GM06990 (cell line): ENCODE measurements at places on chromosomes 1 and 21.
A peak's percentile ranks its signal among the peaks of the same experiment; 100 is the strongest.

DNA sequence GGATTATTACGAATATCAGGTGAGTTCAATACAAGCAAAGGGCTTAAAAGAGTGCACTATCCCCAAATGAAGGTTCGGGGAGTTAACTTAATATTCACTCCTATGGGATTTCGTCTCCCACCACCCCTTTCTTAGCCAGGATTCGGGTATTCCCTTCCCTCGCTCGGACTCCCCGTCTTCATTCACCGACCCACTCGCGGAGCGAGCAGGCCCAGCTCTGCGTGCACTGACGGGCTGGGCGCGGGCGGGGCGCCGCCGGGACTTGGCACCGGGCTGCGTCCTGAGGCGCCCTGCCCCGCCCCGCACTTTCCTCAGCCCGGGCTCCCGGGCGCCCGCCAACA, 7.7 kb upstream of the MPZL1 start:
- no peak for DNase-seq

DNA sequence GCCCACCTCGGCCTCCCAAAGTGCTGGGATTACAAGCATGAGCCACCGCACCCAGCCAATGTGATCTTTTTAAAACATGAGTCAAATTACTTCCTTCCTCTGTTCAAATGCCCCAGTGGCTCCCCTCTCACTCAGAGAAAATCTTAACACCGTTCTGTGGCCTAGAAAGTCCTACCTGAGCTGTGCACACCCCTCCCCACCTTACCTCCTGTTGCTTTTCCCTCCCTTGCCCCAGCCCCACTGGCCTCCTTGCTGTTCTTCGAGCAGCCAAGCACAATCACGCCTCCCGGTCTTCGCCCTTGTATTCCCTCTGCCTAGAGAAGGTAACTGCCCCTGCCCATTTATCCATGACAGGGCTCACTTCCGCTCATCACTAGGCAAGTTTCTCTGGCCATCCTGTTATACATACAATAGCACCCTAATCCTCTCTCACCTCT, 62.6 kb upstream of the RPL11 start:
- DNase-seq: peak; percentile 74

DNA sequence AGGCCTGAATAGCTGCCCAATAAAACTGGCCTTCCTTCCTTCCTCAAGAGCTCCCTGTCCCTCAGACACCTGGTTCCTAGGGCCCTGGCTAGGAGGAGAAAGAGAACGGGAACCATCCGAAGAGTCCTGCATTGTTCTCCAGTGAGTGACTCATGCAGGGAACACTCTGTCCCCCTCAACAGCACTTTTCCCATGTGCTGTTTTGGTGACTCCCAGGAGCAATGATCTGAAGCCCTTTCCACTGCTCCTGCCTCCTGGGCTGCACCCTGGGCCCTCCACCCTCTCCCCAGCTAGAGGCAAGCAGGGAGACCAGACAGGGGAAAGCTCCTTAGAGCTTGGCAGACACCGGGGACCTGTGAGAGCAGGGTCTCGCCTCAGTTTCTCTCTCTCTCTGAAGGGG, 18.9 kb downstream of the TNNT2 start:
- DNase-seq: no peak

DNA sequence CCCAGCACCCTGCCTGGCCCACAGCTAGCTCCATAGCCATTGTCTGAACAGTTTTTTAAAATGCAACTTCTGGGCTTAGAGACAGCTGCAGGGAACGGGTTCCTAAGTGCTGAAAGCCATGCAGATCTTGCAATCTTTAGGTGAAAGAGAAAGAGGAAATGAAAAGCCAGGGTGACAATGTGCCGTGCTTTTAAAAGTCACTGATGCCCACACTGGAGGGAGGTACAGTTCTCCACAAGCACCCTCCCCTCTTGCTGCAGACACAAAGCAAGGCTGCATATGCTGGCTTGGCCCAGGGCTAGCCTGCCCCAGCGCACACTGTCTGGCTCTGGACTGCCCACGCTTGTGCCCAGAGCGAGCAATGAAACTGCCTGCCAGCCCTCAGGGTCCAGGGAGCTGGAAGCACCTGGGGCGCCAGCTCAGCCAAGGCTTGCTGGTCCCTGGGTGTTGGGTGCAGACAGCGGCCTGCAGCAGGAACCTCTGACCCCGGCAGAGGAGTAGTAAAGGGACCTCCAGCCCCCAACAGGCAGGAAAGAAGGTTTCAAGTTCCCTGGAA, 70.4 kb downstream of the AJAP1 start:
- no peak for DNase-seq

- DNase-seq: no peak
These were observed 5.7 kb upstream of the TRAF5 start for GRCh38 chr1:211320980-211321379.

- DNase-seq: no peak
These were observed 35.4 kb upstream of the EIF4G3 start for GRCh38 chr1:21212126-21212525.

DNA sequence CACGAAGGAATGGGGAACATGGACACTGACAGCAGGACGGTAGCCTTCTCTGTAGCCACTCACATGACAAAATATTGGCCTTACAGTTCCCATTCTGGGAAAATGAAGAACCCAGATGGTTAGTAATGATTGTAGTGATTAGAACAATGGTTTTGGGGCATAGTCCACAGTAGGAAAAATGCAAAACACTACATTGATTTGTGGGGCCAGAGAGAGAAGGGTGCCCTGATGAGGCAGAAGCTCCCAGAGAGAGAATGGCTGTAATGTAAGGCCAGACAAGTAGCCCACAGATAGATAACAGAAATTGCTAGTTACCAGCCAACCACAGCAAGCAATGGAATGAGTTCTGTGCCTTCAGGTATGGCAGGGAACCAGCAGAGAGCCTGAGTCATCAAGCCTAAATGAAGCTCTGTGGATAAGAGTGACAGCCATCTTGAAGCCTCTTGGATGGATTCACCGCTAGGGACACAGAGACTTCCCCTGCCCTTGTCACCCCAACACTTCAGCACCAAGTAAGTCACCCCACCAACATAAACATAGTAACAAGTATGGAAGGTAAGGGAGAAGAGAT, 206.1 kb downstream of the BACH1 start:
- no peak for DNase-seq

GRCh38 chr1:35576061-35576765, 3.1 kb downstream of the TFAP2E start:
- no peak for DNase-seq

DNA sequence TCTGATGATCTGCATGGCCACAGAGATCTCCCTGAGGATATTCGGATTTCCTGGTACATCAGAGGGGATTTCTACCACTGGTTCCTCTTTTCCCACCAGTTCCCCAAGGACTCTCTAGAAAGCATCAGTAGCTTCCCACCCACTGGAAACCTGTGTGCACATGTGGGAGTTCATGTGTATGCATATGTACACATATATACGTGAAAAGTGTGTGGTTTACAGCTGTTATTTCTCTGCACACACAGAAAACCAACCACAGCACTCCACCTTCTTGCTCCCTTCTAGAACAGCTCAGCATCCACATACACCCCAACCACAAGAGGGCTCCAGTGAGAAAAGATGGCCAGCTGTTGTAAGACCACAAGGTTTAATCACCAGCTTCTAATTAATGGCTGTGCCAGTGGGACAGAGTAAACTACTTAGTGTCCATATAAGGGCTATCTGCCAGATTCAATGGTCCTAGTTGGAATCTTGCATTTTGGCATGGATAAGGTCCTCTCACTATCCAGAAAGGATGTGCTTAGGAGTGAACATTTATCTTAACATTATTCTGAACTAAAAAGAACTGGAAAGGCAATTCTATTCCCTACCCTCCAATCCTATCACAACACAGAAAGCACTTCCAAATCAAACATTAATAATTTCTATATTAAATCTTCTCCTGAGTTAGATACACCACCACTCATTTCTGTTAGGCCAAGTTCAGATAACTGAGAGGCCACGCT, 24.1 kb downstream of the GPR3 start:
- peak; percentile 64 for DNase-seq

- no peak for DNase-seq
These were observed 96.4 kb downstream of the GLIS1 start for GRCh38 chr1:53642607-53643006.

GRCh38 chr1:59669752-59670312, 144.9 kb upstream of the HOOK1 start:
- DNase-seq: no peak
